KBM-7 (cell line): ENCODE measurements at places on chromosomes 7 and 10.

- no peak for DNase-seq
Measured at GRCh38 chr10:125911990-125912389, 15.6 kb downstream of the FANK1 start.

DNA sequence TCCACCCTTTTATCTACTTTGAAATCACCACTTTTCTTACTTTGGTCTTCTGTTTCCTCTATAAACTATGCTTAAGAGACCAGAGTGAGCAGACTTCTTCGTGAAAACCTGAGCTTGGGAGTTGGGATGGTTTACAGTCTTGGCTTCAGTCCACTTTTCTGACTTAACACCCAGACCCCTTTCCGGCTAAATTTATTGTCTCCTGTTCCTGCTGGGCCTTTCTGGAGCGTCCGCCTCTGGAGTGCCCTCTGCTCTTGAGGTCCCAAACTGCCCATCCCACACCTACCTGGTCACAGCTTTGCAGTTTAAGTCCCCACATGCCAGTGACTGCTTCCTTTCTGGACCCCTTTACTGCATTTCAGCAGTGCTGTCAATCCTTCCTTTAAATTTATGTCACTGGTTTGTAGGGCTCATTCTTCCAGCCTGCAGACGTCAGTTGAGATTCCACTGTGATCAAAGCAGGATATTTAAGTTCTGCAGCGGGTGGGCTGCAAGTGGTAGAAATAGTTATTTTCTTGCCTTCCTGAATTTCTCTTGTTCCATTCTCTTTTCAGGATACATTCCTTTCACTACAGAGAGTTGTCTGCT lies 80.3 kb downstream of the KAT6B start:
- DNase-seq, result peak; percentile 38

DNA sequence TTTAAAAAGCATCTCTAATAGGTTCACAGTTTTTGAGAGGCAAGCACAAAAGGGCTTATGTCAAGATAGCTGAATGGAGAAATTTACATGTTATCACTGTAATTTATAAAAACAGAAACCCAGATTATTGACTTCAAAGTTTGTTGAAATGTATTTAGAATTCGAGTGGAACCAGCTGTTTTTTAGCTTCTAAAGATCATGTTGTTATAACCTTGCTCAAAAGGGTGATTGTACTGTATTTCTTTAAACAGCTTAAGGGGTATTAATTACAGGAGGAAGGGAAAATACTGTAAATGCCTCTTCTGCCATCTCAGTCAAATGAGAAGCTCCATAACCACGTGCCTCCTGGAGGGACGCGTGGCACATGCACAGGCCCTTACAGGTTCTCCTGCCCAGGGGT lies 156.2 kb upstream of the MGMT start:
- no peak for DNase-seq

- no peak for DNase-seq
Measured at GRCh38 chr10:71216751-71217265, 4.4 kb downstream of the UNC5B start.

- DNase-seq, result no peak
Measured at GRCh38 chr7:123241809-123242208, 42.0 kb upstream of the SLC13A1 start.

DNA sequence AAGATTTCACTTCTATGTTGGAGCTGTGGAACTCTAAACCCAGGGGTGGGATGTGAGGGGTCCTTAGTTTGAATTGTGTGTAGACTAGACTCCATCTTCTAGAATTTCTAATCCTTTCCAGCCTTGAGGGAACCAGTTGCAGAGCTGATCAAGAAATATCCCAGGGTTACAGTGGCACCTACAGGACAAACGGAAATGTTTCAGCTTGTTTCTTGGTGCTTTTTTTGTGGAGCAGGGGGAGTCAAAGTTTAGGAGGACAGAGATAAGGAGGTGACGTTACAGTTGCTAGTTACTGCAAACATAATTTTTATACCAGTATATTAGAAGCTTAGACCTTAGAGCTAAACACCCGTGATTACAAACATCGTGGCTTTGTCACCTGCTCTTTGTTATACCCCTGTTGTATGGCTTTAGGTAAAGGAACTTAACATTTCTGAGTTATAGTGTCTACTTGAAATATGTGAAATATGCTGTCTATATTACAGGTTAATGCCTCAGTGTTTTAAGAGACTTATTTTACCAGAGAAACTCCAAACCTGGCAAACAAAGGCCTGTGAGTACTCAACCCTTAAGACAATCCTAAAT lies 84.5 kb upstream of the DYNC1I1 start:
- peak; percentile 54 for DNase-seq

DNA sequence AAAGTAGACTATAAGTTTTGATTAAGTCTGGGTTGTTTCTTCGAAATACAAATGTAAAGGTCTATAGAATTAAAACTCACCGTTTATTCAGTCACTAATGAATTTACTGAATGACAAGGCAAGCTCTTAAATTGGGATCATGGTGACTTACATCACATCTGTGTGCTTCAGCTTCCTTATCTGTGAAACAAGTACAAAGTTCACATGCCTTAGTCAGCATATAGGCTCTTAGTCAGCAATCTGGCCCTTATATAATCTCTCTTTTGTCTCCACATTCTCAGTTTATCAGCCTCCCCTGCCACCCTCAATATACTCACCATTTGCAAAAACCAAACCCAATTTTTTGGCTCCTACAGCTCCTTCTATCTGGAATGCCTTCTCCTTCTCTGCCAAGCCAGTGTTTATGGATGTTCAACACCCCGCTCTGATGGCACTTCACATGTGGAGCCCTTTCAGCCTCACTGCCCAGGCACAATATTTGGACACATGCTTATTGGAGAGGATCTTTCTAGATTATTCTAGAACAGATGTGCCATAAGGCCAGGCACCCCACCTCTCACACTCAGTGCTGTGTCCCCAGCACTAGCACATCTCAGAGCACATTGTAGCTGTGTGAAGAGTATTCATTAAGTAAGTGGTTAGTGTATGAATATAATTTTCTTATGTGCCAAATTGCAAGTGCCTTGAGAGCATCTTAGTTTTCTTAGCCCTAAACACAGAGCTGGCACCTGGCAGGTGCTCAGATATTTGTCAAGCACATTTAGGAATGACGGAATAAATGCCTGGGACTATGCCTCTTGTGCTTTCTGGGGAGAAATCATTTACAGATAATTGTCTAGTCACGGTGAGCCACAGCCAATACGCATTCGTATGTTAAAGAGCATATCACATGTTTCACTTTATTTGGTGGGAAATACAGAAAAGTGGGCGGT lies 9.8 kb upstream of the LAMB1 start:
- DNase-seq, result no peak
